Stimulated activated CD8-positive, alpha-beta memory T cell treated with anti-CD3 and anti-CD28 coated beads, Interleukin-4, amount 100 ng/mL, for 1 hour (primary cell): ENCODE measurements at places on chromosomes 7 and 10.

GRCh38 chr7:135253851-135254771, 20.5 kb downstream of the STRA8 start:
- DNase-seq = no peak

DNA sequence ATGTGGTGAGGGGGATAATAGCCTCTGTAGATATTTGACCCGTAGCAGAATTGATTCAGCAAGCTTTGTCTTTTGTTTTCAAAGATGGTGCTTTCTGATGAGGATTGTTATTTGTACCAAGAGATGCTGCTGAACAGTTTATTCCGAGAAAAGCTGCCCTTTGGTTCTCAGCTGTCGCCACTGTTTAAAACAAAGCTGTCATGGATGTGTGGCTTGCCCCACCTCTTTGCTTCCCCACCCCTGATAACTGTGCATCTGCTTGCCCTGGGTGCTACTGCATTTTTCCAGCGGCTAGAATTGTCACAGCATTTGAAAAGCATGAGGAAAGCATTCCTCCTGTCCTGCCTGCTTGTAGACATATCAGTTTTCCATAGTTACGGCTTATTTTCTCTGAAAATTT, 226.9 kb upstream of the CSTF2T start:
- DNase-seq = no peak

GRCh38 chr10:34018784-34019183, 684.3 kb upstream of the NRP1 start:
- no peak for DNase-seq

DNA sequence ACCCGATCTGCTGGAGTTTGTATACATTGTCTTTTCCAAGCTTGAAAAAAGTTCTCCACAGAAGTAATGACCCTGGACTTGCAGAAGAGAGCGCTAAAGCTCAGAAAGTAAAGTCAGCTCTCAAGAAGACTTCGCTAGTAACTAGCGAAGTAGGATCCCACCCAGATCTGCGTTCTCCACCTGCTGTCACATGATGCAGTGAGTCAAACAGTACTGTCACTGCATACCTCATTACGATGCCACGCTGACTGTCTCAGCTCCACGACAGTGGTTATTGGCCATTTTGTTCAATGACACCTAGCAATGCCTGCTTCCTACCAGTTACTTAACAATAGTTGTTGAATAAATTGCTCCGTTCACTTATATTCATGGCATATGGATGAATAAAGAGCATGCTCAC, 29.7 kb upstream of the SEC61G start:
- DNase-seq = no peak

- DNase-seq = no peak
Measured at GRCh38 chr7:155516466-155516865, 29.9 kb downstream of the CNPY1 start.

DNA sequence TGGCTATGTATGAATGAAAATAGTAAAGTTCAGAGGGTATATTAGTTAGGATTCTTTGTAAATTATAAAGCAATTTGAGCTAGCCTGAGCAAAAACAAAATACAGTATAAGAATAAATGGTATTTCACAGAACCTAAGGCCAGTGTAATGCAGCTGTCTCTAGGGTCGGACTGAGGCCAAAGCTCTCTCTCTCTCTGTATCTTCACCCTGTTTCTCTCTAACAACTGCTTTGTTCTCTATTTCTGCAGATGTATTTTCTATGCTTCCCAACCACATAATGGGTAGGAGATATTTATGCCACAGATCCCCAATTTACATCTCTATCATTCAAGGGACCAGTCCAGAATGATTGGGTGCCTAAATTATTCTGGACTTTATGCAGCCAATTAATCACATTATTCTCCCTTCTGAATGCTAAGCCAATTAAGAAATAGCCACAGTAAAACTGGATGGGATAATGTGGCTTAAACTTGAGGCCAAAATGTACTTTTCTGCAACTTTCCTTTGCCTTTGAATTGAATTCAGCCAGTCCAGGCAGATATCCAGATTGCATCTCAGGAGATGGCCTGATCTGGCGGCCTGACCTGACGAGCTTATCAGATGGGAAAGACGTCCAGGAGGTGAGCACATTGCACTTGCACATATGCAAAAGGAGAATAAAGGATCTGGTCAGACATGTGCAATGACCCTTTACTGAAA, 24.6 kb upstream of the IMMP2L start:
- DNase-seq = no peak

DNA sequence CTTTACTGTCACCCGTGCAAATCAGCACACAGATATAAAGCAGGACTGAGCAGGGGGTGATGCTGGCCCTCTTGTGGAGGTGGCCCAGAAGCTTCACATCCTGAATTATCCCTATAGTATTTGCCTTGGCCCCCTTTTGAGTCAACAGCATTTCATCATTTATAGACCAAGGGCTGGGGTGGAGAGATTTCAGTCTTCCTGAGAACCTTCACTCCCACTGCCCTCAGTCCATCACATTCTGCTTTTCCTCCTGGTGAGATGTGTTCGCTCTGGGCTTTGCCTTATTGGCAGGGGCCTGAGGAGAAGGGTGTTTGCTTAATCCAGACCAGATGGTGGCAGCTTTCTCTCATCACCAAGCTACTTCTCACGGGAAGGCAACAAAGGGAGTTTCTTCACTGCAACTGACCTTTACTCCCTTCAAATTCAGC, 47.7 kb downstream of the NOC3L start:
- DNase-seq = no peak

DNA sequence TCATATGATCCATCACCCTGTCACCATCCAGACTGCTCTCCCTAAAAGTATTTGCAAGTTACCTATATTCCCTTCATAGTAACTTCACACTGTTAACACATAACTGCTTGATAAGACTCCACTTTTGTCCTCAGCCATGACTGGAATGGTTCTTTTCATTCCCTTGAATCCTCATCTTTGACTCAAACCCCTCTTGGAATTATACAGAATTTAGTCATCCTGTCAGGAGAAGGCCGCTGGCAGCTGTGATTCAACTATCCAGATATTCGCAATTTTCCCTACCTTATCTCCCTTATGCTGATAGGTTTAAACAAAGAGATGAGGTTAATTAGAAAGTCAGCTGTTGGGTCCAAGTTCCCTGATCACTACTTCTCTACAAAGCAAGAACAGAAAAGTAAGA, 143.0 kb upstream of the HPS1 start:
- DNase-seq = no peak

- DNase-seq = no peak
Measured at GRCh38 chr7:65731562-65732035, 141.3 kb upstream of the VKORC1L1 start.

GRCh38 chr10:130242513-130242912, 106.3 kb downstream of the GLRX3 start:
- no peak for DNase-seq

DNA sequence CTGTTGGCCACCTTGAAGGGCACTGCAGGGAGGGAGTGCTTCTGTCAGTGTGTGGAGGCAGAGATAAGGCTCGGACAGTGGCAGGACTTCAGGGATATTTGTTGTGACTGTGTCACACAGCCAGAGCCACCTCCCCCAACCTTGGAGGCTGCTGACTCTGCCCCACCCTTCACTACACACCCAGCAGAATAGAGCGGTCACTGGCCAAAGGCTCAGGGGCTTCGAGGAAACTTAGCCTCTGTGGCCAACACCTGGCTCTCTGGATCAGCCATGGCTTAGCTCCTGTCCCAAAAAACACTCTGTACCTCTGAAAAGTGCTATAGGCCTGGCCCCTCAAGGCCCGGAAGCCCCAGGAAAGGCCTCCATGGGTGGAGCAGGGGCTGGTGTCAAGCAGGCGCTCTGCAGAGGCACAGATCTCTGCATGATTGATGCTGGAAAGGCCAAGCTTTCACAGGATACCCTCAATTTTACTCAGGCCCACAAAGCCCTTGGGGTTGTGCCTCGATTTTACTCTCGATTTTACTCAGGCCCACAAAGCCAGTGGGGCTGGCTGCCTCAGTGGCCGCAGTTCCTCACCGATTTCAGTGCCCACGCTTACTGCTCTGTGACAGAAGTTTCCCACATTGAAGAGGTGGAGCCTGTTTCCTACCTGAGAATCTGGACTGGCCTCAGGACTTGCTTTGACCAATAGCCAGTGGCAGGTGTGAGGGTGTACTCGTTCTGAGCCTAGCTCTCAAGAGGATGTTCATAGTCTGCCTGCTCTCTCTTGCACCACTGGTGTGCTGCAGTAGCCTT, 113.2 kb upstream of the GPR26 start:
- no peak for DNase-seq

- DNase-seq = no peak
Measured at GRCh38 chr10:73586583-73586984, 4.6 kb downstream of the USP54 start.

DNA sequence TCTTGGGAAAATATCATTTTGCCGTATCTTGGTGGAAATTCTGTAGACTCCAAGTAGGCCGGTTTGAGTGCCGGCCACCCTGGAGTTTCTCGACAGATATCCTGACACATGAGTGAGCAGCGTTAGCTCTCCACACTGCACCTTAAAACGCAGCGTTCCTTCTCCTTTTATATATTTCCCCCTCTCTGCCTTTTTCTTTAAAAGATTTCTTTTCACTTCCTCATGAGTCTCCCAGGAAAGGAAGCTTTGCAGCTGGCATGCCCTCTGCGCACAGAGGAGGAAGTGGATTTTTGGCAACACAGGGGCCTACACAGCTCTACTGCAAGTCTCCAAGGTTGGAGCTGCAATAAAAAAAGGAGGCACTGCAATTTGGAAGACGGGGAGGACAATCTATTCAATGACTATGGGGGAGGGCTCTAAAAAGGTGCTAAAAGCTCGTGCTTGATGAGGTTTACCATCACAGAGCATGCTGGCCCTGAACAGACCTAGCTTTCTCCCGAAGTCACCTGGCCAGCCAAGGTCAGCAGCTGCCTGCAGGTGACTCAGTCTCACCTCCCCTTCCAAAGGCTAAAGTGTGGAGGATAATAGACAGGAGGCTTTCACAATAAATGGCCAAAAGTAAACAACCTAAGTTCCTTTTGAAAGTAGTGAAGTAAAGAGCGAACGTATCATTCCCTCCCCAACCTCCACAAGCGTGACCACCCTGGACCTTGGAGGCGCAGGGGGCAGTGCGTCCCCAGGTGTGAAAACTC, 252.8 kb downstream of the ZMYND11 start:
- DNase-seq = no peak

- DNase-seq = no peak
Measured at GRCh38 chr7:133165001-133165400, 83.1 kb upstream of the CHCHD3 start.

- DNase-seq = no peak
Measured at GRCh38 chr10:86331861-86332260, 34.7 kb downstream of the GRID1 start.

GRCh38 chr7:6614953-6615722, at the start of gene ZNF853:
Gene ZNF853 (plus strand): TSS chr7:6615610. CDS start chr7:6616175, 565 bp downstream.
- no peak for DNase-seq

- DNase-seq = no peak
Measured at GRCh38 chr7:51230723-51231122, 85.9 kb downstream of the COBL start.

DNA sequence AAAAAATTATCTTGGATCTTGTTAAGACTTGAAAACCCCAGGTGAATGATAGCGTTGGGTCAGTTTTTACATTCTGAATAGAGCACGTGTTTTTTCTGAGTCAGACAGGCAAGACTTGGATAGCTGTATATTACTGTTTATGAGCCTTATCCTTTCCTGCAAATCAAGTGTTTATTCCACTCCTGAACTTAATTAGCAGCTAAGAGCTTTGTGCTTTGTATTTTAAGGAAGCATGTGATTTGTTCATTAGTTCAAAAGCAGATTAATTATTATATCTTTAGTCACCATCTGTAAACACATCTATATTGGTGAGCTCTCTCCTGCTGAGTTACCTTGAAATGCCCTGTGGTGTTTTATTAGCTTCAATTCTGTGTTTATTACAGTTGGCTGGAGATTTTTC, 98.6 kb upstream of the PRPS1L1 start:
- no peak for DNase-seq

GRCh38 chr10:16967866-16968415, 150.7 kb upstream of the RSU1 start:
- DNase-seq = no peak

- DNase-seq = no peak
Measured at GRCh38 chr7:7972128-7972527, 3.5 kb downstream of the GLCCI1 start.

DNA sequence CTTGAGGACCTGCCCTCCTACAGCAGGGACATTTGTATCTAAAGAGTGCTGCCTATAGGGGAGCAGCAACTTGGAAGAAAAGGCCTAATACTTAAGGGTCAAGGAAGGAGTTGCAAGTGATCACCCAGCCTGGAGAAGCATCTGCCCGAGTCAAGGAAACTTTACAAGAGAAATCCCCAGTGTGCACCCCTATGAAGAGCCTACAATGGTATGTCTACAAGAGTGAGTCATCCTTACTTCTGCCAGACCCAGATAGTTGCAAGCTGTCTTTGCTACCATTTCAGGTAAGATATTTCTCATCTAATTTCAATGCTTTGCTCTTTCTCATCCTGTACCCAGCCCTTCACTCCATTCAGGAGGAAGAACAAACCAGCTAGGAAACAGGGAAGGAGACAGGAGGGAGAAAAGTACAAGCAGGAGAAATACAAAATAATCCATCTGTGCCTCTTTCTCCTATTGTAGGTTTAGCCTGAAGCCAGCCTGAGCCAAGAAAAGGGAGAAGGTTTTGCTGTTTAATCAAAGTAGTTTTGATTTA, 34.4 kb upstream of the AGR3 start:
- DNase-seq = no peak

DNA sequence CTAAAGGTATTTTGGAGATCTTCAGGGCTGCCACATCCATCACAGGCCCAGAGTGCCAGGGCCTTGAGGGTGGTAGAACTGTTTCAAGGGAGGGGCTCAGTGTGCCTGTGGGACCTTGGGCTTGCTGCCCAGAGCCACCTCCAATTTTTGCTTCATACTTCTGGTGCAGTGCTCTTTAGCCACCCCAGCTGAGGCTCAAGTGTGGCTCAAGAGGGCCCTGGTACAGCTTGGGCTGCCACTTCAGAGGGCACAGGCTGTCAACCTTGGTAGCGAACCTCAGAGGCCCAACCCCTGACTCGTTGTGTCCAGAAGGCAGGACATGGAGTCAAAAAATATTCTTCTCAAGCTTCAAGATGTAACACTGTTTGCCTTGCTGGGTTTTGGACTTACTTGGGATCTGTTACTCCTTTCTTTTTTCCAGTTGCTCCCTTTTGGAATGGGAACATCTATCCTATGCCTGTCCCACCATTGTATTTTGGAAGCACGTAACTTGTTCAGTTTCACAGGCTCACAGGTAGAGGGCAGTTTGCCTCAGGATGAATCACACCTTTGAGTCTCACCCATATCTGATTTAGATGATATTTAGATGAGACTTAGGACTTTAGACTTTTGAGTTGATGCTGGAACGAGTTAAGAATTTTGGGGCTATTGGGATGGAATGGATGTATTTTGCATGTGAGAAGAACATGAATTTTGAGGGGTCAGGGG, 224.8 kb downstream of the RPS24 start:
- DNase-seq = no peak

- no peak for DNase-seq
Measured at GRCh38 chr7:4460597-4460996, 221.5 kb upstream of the FOXK1 start.

GRCh38 chr10:91643700-91644099, 10.8 kb upstream of the PPP1R3C start:
- no peak for DNase-seq

- DNase-seq = no peak
Measured at GRCh38 chr7:44823255-44823781, 24.6 kb downstream of the H2AZ2 start.
